Stimulated activated CD4-positive, alpha-beta T cell treated with anti-CD3 and anti-CD28 coated beads, Interleukin-4, amount 100 ng/mL, for 4 hours (primary cell): ENCODE measurements at places on chromosomes 4 and X.
A peak's percentile ranks its signal among the peaks of the same experiment; 100 is the strongest.

- DNase-seq = no peak
These were observed 7.5 kb upstream of the CXCL8 start for GRCh38 chr4:73732759-73733431.

- no peak for DNase-seq
These were observed 9.5 kb upstream of the CXCL8 start for GRCh38 chr4:73730867-73731266.

- no peak for DNase-seq
These were observed 94.5 kb upstream of the IQCM start for GRCh38 chr4:149910177-149910576.

DNA sequence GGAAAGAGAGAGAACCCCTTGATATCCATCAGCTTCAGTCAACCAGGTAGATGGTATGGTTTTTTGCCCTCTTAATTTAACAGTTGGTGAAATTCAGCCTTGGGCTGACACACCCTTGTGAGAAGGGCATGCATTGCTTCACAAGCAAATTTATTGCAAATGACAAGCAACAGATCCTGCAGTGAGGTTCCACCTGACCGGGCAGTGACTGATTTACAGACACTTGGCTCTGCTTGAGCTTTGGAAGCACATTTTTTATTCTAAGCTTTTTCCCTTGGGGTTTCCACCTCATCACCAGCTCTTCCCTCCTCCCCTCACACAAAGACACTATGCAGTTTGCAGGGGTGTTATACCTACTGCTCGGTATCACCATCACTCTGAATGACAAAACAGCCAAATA lies 28.3 kb upstream of the SERTM2 start:
- no peak for DNase-seq

GRCh38 chrX:139930916-139931645 lies 1.8 kb downstream of the ATP11C start:
- DNase-seq = no peak

DNA sequence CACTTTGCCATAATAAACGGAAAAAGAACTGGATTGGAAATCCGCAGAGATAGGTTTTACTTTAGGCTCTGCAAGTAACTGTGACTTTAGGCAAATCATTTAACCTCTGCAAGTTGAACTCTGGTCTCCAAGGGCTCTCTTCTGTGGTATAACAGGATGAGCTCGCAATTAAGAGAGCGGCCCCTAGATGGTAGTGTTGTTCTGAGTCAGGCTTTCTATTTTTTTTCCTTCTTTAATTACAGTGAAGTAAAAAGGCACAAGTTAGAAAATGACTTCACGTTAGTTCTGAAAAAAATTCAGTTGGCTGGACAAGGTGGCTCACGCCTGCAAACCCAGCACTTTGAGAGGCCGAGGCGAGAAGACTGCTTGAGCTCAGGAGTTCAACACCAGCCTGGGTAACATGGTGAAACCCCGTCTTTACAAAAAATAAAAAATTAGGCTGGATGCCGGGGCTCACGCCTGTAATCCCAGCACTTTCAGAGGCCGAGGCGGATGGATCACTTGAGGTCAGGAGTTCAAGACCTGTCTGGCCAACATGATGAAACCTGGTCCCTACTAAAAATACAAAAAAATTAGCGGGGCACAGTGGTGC lies 18.0 kb downstream of the RPS3A start:
- DNase-seq = peak; percentile 38
